Caco-2 (cell line): ENCODE measurements at places on chromosomes 1 and 21. TPM values are rescaled to one million over a fixed set of nuclear protein-coding genes. Genes with fewer than 3 reads are reported as not detected.

GRCh38 chr1:217528271-217528670, 102.6 kb downstream of the GPATCH2 start:
- no peak overlapping the region for H3K4me3 ChIP-seq
- H3K27me3 ChIP-seq: no peaks in the 10 kb centered on the region
- no peaks in the 10 kb centered on the region for H3K4me1 ChIP-seq
- no peak for DNase-seq
- no peaks in the 10 kb centered on the region for H3K36me3 ChIP-seq

DNA sequence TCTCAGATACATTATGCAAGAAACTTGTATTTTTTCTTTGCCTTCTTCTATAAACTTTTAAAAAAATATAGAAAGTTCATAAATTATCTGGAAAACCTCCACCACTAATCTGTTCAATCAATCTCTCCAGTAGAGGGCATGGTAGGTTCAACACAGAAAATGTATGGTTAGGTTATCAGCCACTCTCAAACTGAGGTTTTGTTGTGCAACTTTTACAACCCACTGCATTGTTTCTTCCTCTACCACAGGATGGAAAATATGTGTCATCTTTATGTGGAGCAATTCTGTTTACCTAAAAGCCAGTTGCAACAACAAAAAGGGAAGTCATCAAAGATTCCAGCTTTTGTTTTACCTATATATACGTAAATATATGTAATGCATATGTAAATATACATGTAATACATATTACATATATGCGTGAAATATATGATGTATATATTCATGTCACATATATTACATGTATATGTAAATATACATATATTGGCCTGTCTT, 3.0 kb upstream of the RGS2 start:
- H3K36me3 ChIP-seq: no peaks in the 10 kb centered on the region; the same call in 1 of the 2 replicates
- no peak overlapping the region for H3K27ac ChIP-seq
- H3K4me1 ChIP-seq: no peaks in the 10 kb centered on the region
- peak; percentile 76 for DNase-seq
- H3K27me3 ChIP-seq: no peaks in the 10 kb centered on the region
- H3K4me3 ChIP-seq: no peak overlapping the region

DNA sequence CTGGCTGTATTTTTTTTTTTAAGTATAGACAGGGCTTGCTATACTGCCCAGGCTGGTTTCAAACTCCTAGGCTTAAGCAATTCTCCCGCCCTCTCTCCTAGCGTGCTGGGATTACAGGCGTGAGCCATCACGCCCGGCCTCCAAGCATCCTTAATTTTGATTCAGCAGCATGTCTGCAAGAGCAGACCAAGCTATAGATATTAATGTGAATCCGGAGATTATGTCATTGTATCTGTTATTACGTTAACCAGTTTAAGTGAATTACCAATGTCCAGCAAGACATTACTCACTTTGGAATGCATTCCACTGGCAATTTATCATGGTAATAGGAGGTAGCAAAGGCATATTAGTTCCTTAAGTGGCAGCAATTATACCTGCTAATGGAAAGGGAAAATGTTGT, 179.7 kb downstream of the CHRM3 start:
- no peak overlapping the region for H3K4me3 ChIP-seq
- no peaks in the 10 kb centered on the region for H3K27me3 ChIP-seq
- no peak for DNase-seq
- no peaks in the 10 kb centered on the region for H3K4me1 ChIP-seq

- no peaks in the 10 kb centered on the region for H3K4me1 ChIP-seq
- no peaks in the 10 kb centered on the region for H3K27me3 ChIP-seq
- H3K36me3 ChIP-seq: no peaks in the 10 kb centered on the region
- no peak overlapping the region for H3K4me3 ChIP-seq
Measured at GRCh38 chr1:39063191-39063590, 37.0 kb downstream of the NDUFS5 start.

DNA sequence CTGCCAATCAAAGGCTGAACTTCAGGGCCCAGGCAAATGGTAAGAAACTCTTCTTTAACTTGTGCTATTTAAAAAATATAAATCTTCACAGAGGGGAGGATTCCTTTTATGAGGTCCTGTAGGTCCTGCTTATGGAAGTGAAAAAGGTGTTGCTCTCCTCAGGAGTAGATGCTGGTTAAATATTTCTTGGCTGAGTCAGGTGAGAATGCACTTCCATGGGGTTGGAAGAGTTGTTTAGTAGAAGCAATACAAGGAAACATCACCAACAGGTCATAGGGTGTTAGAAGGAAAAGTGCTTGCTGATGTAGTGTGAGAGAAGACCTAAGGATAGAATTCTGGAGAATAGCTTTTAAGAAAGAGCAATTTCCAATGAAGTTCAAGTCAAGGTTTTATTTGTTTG, 42.2 kb upstream of the ATP1A1 start:
- H3K4me1 ChIP-seq: peaks cover 40% of the 10 kb centered on the region
- no peak overlapping the region for H3K4me3 ChIP-seq
- no peak for DNase-seq
- H3K36me3 ChIP-seq: no peaks in the 10 kb centered on the region

DNA sequence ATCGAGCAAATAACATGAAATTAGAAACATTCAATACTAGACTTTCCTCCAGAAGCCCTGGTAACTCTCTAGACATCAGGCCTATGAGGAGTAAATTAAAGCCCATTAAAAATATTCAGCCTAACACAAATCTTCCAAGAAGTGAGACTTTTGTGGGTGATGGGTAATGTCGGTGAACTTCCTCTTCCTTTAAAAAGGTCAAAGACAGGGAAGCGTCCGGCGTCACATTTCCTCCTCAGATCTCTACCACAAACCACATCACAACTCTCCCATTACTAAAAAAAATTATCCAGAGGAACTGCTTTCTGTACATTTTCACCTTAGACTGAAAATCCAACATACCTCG, 1.4 kb downstream of the EIF4G3 start:
- DNase-seq: no peak
- peaks cover 13% of the 10 kb centered on the region for H3K4me1 ChIP-seq
- H3K4me3 ChIP-seq: peak overlapping the region; percentile 65
- no peaks in the 10 kb centered on the region for H3K27me3 ChIP-seq
- peak overlapping the region; percentile 93 for H3K27ac ChIP-seq

DNA sequence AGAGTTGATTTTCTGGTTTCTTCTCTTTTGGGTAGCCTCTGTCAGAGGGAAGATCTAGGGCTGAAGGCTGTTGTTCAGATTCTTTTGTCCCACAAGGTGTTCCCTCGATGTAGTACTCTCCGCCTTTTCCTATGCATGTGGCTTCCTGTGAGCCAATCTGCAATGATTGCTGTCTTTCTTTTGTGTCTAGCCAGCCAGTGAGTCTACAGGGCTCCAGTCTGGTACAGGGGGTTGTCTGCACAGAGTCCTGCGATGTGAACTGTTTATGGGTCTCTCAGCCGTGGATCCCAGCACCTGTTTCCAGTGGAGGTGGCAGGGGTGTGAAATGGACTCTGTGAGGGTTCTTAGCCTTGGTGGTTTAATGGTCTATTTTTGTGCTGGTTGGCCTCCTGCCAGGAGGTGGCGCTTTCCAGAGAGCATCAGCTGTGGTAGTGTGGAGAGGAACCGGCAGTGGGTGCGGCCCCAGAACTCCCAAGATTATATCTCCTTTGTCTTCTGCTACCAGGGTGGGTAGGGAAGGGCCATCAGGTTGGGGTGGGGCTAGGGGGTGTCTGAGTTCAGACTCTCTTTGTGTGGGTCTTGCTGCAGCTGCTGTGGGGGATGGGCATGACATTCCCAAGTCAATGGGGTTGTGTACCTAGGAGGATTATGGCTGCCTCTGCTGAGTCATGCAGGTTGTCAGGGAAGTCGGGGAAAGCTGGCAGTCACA, 81.3 kb upstream of the C21orf91 start:
- H3K36me3 ChIP-seq: no peaks in the 10 kb centered on the region
- no peaks in the 10 kb centered on the region for H3K27me3 ChIP-seq
- H3K4me1 ChIP-seq: no peaks in the 10 kb centered on the region
- H3K4me3 ChIP-seq: no peak overlapping the region
- no peak for DNase-seq

DNA sequence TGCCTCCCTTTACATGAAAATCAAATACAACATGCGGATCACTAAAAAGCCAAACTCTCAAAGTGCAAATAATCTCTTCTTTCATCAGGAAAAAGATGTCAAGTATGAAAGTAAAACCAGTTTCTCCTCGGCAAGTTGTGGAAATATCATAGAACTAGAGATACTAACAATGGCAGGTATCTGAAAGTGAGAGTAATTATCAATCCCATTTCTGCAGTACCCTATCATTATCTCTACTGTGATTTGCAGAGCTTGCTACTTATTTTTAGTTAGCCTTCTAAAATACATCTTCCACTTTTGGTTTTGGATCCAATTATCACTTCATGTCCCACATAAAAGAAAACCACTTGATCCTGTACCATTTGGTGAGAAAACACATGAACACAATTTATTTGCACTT, 3.0 kb downstream of the TP53BP2 start:
- H3K27ac ChIP-seq: no peak overlapping the region
- no peaks in the 10 kb centered on the region for H3K36me3 ChIP-seq
- no peaks in the 10 kb centered on the region for H3K27me3 ChIP-seq
- DNase-seq: no peak
- no peak overlapping the region for H3K4me3 ChIP-seq

GRCh38 chr21:35057428-35057827, 8.3 kb upstream of the RUNX1 start:
- H3K27me3 ChIP-seq: no peaks in the 10 kb centered on the region
- H3K36me3 ChIP-seq: no peaks in the 10 kb centered on the region
- no peak for DNase-seq
- H3K4me3 ChIP-seq: no peak overlapping the region
- H3K27ac ChIP-seq: no peak overlapping the region

DNA sequence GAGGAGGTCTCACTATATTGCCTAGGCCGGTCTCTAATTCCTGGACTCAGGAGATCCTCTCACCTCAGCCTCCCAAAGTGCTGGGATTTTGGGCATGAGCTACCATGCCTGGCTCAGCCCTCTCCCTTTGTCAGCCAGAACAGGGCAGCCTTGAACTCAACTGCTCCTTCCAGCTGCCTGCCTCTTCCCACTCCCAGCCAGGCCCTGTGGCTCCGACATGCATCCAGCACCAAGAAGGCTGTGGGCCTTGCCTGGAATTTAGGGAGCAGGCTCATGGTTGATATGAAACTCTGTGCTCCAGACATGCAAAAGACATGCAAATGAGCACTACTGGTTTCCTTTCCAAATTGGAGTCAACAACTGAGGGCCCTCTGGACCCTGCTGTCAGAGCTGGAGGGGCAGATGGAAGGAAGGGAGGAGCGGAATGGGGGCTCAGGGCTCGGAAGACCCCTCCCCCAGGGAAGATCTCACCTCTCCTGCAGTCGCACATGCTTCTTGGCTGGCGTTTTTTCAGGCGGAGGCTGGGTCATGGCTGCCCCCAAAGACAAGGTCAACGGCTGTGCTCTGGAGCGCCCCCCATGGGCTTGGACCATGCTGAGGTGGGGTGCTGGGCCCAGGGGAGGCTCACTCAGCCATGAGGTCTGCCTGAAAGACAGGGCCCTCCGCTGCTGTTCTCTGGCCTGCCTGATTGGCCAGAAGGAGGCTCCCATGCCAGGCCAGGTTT, 1.4 kb downstream of the PTPN7 start:
- no peaks in the 10 kb centered on the region for H3K36me3 ChIP-seq
- H3K4me1 ChIP-seq: peaks cover 7% of the 10 kb centered on the region; the same call in 1 of the 2 replicates
- no peak overlapping the region for H3K4me3 ChIP-seq
- H3K27me3 ChIP-seq: no peaks in the 10 kb centered on the region

- H3K27ac ChIP-seq: no peak overlapping the region
- H3K27me3 ChIP-seq: no peaks in the 10 kb centered on the region
- H3K4me1 ChIP-seq: no peaks in the 10 kb centered on the region
- no peak overlapping the region for H3K4me3 ChIP-seq
Measured at GRCh38 chr1:76832521-76832920, 34.8 kb upstream of the ST6GALNAC5 start.

DNA sequence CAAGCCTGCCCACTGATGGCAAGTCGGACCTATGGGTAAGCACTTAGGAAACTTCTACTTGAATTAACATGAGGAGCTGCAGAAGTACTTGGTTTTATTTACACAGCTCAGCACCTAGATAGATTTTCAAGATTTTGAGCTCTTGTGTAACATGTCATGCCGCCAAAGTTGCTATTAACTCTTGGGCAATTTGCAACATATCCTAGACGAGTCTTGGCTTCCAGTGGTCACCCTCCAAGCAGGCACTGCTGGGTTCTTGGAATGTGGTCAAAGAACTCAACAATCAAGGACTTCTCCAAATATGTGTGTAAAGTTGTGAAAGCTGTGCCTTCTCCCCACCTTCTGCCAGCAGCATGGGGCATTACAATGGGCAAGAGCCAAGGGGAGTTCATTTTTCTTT, 17.8 kb upstream of the GUCA2B start:
- no peaks in the 10 kb centered on the region for H3K27me3 ChIP-seq
- DNase-seq: no peak
- no peak overlapping the region for H3K4me3 ChIP-seq
- H3K27ac ChIP-seq: no peak overlapping the region
- H3K36me3 ChIP-seq: no peaks in the 10 kb centered on the region
- no peaks in the 10 kb centered on the region for H3K4me1 ChIP-seq

- H3K27ac ChIP-seq: no peak overlapping the region
- no peaks in the 10 kb centered on the region for H3K4me1 ChIP-seq
- no peak overlapping the region for H3K4me3 ChIP-seq
- DNase-seq: no peak
- no peaks in the 10 kb centered on the region for H3K36me3 ChIP-seq
- H3K27me3 ChIP-seq: no peaks in the 10 kb centered on the region
Measured at GRCh38 chr21:16102113-16102512, 372.3 kb downstream of the USP25 start.

GRCh38 chr21:20187028-20187427, 811.2 kb upstream of the NCAM2 start:
- no peak overlapping the region for H3K27ac ChIP-seq
- no peaks in the 10 kb centered on the region for H3K27me3 ChIP-seq
- H3K4me1 ChIP-seq: no peaks in the 10 kb centered on the region
- DNase-seq: no peak
- H3K4me3 ChIP-seq: no peak overlapping the region

GRCh38 chr1:116962987-116963639, 38.4 kb upstream of the CD101 start:
- H3K36me3 ChIP-seq: 0 out of 2 replicates have a peak, but pooled peaks cover 1% of the 10 kb centered on the region
- H3K27ac ChIP-seq: no peak overlapping the region
- no peaks in the 10 kb centered on the region for H3K27me3 ChIP-seq
- H3K4me3 ChIP-seq: no peak overlapping the region
- DNase-seq: no peak

DNA sequence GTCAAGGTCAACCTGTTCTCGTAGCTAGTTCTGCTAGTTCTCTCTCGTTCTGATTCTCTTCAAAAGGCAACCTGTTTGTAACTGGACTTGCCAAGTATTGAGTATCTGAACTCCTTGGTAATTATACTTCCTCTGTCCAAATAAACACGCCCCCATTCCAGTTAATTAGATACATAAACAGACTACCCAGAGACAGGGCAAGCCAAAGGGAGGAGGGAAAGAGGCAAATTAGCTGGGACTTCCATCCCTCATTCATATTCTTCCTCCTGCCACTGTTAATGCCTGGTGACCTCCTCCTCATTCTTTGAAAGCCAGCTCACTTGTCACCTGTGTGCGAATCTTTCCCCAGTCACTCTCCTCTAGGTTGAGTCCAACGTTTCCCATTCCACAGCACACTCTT, 62.9 kb downstream of the LPAR3 start:
- H3K4me1 ChIP-seq: no peaks in the 10 kb centered on the region
- no peaks in the 10 kb centered on the region for H3K36me3 ChIP-seq
- no peak overlapping the region for H3K4me3 ChIP-seq
- H3K27ac ChIP-seq: no peak overlapping the region

The OR2G2 gene
- total RNA-seq: not detected in 2 replicates

The EPHA10 gene
- 2.8 and 3.1 TPM in 2 replicates for total RNA-seq

The GUCA2A gene
- 24.1 and 28.8 TPM in 2 replicates for total RNA-seq

The C1QA gene
- not detected in 2 replicates for total RNA-seq

The ABCA4 gene
- total RNA-seq: 1.0 and 1.8 TPM in 2 replicates

The AIRE gene
- total RNA-seq: not detected in 2 replicates

The PLCH2 gene
- total RNA-seq: 0.27 and 0.32 TPM in 2 replicates

The CA6 gene
- not detected in 2 replicates for total RNA-seq
